ENCODE measurements at places on chromosomes 7 and 10.

GRCh38 chr10:62068464-62068863 is 167.0 kb downstream of the ARID5B start:
- no peak for DNase-seq

DNA sequence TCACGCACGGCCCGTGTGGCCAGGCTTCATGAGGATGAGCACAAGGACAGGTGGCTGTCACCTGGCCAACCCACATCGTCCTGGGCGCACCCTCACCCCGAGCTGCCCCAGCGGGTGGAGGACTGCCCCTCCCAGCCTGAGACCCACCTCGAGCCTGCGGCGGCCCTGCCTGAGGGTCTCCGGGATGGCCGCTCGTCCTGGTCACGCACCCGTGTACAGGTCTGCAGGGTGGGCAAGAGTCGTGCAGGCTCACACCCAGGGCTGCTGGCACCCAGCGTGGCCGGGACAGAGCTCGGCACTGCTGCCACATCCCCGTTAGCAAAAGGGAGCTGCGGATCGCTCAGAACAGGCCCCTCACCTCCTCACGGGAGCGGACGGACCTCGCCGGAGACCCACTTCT is 14.4 kb upstream of the UTF1 start:
- no peak for DNase-seq

DNA sequence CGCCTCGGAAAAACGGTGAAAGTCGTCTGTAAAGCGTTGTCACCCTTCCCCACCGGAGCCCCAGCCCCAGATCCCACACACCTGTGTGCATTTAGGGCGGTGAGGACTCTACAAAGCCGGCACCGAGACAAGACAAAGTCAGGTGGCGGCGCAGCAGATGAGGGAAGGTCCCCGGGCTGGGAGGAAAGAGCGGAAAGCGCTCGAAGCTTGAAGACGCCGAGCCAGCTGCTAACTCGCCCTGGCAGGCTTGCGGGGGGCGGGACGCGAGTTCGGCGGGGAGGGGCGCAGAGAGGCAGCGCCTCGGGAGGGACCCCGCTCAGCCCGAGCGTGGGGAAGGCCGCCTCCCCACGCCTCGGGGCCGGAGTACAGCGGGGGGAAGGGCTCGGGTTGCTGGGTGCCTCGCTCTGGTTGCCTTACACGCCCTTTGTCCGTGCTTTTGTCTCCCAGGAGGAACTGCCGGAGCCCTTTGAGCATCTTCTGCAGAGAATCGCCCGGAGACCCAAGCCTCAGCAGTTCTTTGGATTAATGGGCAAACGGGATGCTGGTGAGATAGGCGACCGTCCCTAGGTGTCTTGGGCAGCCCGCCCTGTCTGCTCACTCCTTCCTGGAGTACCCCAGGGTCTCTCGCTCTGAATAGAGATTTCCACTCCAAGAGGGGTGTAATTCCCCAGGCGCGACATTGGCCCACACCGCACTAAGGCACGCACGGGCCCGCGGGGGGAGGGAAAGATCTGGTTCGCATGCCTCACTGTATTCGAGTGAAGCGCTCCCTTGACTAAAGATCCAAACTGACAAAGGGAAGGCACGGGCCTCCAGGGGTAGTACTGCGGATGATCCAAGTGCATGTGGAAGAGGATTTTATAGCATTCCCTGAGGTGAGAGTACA is 1.6 kb downstream of the TAC1 start:
- no peak for DNase-seq

GRCh38 chr7:39130857-39131526 is 153.3 kb downstream of the POU6F2 start:
- DNase-seq, result no peak

DNA sequence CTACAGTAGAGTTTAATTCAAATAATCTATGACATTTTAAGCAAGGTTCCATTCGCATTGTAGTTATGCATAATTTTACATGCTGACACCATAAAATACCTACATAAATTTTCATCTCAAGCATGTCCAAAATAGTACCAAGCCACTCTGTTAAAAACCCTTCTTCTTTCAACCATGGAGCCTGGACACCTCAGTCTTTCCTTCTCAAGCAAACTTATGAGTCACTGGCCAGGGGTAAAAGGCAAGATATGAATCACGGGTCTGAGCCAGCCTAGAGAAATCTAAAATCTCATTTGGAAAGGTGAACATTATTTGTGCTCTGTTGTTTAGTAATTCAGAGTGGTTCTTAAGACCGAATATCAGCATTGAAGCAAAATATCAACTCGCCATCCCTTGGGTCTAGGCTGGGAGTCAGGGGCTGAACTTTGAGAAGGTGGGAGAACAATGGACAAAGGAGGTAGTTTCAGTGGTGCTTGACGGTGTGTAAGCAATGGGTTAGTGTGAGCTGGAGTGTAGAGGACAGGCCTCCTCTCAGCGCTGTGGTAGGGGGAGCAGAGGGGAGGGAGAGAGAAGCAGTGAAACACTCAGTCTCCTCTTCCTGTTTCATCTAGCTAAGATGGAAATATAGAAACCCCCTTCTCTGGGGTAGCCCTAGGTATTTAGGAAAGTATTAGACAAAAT is 19.1 kb upstream of the GPAM start:
- no peak for DNase-seq

- DNase-seq, result no peak
Observed at GRCh38 chr10:93160829-93161228, 87.1 kb downstream of the CYP26A1 start.

- DNase-seq, result peak; percentile 81
Observed at GRCh38 chr7:74289018-74289658, at the start of gene CLIP2. Gene CLIP2, plus strand, starts transcription at chr7:74289407. Its CDS starts 28,140 bp downstream, at chr7:74317547.

- DNase-seq, result no peak
Observed at GRCh38 chr7:90180011-90180585, 25.8 kb downstream of the STEAP1 start.
